SHP77 (cell line): ENCODE measurements at places on chromosomes 2 and 18.

DNA sequence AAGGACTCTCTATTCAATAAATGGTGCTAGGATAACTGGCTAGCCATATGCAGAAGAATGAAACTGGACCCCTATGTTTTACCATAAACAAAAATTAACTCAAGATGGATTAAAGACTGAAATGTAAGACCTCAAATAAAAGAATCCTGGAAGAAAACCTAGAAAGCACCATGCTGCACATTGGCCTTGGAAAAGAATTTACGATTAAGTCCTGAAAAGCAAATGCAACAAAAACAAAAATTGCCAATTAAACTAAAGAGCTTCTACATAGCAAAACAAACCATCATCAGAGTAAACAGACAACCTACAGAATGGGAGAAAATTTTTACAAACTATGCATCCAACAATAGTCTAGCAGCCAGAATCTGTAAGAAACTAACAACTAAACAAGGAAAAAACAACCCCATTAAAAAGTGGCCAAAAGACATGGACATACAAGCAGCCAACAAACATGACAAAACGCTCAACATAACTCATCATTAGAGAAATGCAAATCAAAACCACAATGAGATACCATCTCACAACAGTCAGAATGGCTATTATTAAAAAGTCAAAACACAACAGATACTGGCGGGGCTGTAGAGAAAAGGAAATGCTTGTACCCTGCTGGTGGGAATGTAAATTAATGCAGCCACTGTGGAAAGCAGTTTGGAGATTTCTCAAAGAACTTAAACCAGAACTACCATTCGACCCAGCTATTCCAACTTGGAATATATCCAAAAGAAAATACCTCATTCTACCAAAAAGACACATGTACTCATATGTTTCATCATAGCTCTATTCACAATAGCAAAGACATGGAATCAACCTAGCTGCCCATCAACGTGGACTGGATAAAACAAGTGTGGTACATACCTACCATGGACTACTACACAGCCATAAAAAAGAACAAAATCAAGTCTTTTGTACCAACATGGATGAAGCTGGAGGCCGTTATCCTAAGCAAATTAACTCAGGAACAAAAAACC lies 30.6 kb downstream of the SEPTIN10 start:
- DNase-seq, result no peak

DNA sequence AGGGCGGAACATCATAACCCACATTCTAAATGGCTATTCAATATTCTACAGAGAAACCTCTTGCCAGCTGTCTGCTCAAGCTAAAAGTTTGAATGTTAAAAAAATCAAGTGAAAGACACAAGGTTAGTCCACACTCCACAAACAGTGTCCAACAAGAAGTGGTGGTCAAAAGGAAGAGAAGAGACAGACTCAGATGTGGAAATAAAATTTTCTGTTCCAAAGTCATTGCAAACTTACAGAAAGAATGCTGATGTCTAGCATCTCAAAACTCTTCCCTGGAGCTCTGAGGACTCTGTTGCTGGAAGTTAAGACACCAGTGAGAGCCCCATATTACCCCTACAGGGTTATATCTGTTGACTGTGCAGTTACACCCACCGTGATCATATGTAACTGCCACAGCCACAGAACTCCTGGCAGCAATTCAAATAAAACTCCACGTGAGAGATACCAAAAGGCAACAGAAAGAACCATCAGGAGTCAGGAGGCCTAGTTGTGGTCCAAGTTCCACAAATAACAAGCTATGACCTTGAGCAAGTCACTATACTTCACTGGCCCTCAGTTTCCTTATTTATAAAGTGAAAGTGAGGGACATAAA lies 60.9 kb downstream of the AAK1 start:
- no peak for DNase-seq

DNA sequence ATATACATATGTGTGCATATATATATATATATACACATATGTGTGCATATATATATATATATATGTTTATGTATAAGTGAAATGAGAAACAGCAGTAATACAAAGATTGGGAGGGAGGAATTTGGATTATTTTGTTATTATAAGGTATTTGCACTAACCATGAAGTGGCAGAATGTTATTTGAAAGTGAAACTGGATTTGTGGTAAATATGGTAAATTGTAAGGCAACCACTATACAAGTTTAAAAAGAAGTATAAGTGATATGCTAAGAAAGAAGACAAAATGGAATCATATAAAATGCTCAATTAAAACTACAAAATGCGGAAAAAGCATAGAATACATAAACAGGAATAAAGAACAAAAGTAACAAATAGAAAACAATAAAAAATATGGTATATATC lies 37.5 kb downstream of the FBXO15 start:
- no peak for DNase-seq

GRCh38 chr2:43458014-43458628 lies 137.7 kb downstream of the THADA start:
- DNase-seq, result no peak

GRCh38 chr18:13577091-13577697 lies 149.2 kb downstream of the FAM210A start:
- no peak for DNase-seq

DNA sequence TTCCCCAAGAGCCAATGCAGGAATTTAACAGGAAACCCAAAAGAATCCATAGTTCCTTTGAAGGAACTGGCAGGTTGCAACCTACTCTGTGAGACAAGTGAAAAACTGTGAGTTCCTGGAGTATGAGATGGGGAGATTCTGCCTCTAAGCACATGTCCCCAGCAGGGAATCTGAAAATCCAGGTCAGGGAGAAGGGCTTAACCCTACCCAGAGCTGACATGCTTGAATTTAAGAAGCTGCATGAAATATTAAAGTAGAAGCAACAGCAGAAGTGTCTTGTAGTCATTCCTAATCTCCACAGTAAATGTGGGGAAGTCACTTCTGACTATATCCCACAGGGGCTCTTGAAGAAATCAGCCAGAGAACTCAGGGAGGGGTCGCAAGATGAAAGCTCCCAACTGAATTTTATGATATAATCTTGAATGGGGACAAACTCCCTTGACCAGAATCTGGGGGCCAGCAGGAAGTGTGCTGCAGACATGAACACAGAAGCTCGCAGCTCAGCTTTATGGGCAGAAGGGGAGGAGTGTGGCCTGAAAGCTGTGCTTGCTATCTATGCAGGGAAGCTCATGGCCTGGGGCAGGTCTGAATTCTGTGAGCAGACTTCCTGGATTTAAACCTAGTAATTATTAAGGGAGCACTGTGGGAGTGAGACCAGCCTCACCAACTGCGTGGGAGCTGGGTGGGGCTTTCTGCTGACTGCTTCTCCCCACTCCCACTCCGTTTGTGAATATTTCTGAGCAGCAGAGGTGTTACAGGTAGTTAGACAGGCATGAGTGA lies 184.1 kb upstream of the KYNU start:
- no peak for DNase-seq

DNA sequence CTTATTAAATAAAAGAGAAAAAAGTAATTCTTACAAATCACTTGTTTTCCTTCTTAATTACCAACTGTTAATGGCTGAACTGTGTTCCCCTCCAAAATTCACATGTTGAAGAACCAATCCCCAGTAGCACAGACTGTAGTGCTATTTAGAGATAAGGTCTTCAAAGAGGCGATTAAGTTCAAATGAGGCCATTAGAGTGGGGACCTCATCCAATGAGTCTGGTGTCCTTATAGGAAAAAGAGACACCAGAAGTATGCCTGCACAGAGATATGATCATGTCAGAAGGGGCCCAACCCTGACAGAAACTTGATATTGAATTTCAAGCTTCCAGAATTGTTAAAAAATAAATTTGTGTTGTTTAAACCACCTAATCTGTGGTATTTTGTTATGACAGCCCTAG lies 89.8 kb downstream of the MEMO1 start:
- DNase-seq, result no peak
